ENCODE measurements at places on chromosomes 5 and 9.

DNA sequence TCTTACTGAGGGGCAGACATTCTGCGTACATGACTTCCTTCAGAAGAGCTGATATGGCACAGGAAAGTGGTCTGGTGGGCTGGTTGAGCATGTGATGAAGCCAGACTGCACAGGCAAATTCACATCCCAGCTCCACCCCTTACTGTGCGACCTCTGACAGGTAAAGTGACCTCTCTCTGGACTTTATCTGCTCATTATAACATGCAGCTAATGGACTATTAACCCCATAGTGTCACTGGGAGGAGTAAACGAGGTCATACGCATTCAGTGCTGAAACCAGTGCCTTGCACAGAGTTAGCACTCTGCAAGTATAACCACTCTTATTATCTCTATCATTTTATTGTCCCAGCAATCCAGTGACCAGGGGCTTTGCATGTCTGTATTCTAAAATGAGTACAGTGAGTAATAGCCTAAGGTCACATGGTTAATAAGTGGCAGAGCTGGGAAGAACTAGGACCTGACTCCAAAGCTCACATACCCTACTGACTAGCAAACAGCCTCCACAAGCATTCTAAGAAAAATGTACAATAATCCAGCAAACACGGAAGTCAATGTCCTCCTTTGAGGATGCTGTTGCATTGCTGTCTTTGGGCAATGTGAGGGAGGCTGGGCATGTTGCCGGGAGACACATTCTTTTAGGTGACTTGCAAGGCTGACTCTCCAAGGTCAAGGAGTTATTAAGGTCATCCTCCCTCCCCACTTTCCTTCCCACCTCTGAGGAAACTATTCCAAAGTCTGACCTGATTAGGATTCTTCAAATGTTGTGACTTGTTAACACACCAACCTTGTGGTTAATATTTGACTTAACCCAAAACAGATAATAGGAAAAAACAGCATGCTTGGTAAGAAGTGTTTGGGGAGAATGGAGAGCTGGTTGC, 19.0 kb downstream of the GLRX start:
- no peak for DNase-seq

DNA sequence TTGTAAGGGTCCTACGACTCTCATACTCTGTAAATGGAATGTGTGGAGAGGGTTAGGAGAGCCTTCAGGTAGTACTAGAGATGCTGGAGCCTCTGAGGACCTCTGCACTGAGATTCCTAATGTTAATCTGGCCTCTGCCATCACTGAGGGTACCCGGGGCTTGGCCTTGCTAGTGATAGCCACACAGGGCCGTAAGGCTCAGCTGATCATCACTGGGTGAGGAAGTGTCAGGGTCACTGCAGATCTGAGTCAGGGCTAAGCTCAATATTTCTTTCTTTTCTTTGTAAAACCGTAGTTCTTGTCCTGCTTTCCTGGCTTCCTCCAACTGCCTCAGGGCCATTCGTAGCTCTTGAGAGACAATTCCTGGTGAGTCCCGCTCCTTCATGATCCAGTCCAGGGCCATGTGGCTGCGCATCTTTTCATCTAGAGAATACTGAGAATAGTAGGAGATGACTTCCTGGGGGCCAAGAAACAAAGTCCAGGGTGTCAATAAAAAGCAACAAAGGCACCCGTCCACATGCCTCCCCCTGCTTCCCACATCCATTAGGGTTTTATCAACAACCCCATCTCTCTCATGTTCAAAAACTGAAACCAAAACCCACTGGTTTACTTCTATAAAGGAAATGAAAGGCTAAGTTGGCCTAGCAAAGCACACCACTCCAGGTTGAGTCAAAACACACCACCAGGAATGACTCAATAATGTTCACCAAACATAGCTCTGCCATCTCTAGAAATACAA, 47.7 kb downstream of the LIX1 start:
- no peak for DNase-seq

GRCh38 chr5:73686912-73687311, 60.9 kb downstream of the ARHGEF28 start:
- no peak for DNase-seq

DNA sequence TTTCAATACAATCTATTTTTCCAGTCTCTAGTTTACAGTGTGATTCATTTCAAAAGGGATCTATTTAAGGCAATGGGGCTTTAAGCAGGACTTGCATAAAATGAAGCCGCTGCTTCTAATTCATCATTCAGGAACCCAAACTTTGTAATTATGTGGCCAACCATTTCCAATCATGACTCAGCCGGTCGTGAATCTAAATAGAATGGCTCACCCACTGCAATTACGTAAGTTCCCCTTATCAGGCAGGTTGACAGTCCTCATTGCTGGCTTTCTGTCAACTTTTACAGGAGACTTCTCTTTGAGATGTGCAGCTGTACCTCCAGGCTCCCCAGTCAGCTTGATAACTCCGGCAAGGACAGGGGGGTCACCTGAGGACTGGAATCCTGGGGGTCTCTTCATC, 152.8 kb upstream of the DAP start:
- DNase-seq = no peak

DNA sequence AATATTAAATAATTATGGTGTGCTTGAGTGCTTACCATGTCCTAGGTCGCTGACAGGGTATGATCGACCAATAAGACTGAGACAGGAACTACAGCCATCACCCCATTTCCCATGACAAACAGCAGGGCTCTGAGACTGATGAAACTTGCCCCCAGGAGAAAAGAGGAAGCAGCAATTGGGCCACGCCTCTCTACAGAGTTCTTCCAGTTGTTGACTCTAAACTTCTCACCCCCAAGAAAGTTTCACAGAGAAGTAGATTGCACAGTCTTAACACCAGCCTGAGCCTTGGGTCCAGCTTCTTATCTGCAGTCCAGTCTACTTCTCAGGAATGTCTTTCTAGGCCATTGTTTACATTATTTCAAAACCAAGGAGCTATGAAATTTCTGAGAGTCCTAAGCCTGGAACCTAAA, 182.2 kb upstream of the ANKRD55 start:
- DNase-seq = no peak

DNA sequence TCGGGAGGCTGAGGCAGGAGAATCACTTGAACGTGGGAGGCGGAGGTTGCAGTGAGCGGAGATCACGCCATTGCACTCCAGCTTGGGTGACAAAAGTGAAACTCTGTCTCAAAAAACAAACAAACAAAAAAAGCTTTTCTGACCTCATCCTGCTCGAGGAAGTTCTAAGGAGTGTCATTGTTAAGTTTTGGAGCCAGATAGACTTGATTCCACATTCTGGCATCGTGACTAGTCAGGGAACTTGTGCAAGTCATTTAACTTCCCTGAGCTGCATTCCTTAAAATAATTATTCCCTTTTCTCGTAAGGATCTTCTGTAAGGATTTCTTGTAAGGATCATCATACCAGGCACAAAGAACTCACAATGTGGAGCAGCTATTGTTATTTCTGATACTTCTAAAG, 26.2 kb downstream of the SNX24 start:
- no peak for DNase-seq

DNA sequence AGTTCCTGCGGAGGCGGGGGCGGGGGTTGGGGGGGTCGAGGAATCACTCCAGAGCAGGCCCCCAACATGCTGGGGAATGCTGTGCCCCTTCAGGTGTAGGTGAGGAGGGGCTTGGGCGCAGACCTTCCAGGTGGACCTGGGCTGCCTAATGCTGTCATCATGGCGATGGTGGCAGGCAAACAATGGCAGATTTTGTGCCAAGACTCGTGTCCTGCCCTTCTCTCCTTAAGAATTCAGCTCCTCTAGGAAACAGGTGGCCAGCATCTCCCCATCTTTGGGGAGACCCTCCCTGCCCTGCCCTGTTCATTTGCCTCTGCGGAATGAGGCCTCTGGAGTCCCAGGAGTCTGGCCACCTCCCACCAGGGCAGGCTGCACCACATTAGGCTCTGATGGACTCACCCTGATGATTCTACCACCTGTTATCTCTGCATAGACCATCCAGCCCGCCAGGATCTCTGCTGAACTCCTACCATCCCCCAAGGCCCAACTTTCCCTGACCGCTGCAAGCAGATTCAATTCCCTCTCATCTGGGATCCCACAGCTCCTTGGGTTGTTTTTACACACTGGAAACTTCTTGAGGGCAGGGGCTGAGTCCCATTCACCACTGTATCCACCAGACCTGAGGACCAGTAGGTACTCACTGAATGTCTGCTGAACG, 10.9 kb upstream of the SLC25A51 start:
- DNase-seq = no peak

- DNase-seq = no peak
Measured at GRCh38 chr9:74573640-74574191, 76.6 kb downstream of the RORB start.

DNA sequence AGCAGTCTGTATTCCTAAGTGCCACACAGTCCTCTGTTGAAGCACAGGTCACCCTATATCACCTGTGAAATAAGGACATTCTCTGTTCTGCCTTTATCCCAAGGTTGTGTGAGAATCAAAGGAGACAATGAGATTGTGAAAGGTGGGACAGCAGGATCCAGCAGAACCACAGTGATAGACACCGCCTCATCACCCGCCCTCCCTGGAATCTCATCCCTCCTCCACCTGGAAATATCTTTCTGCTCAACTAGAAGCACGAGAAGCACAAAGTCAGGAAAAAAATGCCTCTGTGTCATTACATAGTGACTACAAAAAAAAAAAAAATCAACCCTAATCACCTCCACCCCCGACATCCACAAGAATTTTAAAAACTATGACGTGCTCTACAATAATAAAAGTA, 32.3 kb downstream of the KLHL3 start:
- no peak for DNase-seq

DNA sequence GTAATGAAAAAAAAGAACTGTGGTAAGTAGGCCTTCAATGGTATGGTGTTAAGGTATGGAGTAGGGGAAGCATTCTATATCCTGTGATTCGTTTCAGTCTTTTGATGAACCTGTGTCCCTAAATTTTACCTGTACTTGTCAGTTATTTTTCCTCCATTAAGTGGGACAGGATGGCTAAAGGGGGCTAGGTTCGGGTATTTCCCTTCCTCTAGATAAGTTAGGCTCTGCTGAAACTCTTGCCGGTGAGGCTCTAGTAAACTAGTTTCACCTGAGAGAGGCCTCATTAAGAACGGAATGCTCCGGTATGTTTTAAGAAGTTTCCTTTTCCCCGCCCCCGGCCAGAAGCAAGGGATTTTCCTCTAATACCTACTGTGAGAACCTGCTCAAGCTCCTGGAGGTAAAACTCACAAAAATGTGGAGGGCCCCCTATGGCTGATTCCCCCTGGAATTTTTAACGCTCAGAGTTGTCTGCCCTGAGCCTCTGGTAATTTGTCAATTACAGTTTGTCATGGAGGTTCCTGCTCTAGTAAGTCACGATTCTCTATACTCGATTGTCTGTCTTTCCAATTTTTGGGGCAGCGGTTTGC, 87.7 kb downstream of the MACIR start:
- DNase-seq = no peak

Measured in naive thymus-derived CD8-positive, alpha-beta T cell (primary cell).